ENCODE measurements at places on chromosomes 7 and 10. TPM values are rescaled to one million over a fixed set of nuclear protein-coding genes. Genes with fewer than 3 reads are reported as not detected.

TFPI2 gene
- polyA plus RNA-seq = 12.9 TPM

PNLIPRP1 gene
- polyA plus RNA-seq = 0.26 TPM

MMD2 gene
- polyA plus RNA-seq = not detected

PNLIPRP2 gene
- not detected for polyA plus RNA-seq

HK1 gene
- polyA plus RNA-seq = 62.7 TPM

CHST15 gene
- polyA plus RNA-seq = 14.0 TPM

ENTPD1 gene
- 16.9 TPM for polyA plus RNA-seq

PROSER2 gene
- 2.8 TPM for polyA plus RNA-seq

MYL7 gene
- polyA plus RNA-seq = 1.4 TPM

PRSS58 gene
- not detected for polyA plus RNA-seq

PRLHR gene
- polyA plus RNA-seq = 0.03 TPM

TRIM8 gene
- polyA plus RNA-seq = 132 TPM

PPP1R3C gene
- 225 TPM for polyA plus RNA-seq

HPS6 gene
- 7.8 TPM for polyA plus RNA-seq

CYP2E1 gene
- polyA plus RNA-seq = 2.2 TPM

ABCA13 gene
- polyA plus RNA-seq = 1.4 TPM

GPR85 gene
- 1.8 TPM for polyA plus RNA-seq

SEMA3C gene
- polyA plus RNA-seq = 45.0 TPM

TET1 gene
- 16.5 TPM for polyA plus RNA-seq

OR2F1 gene
- polyA plus RNA-seq = not detected

VAX1 gene
- not detected for polyA plus RNA-seq

PAX4 gene
- not detected for polyA plus RNA-seq

FAM131B gene
- polyA plus RNA-seq = 1.7 TPM
